Activated CD4-positive, alpha-beta T cell treated with anti-CD3 and anti-CD28 coated beads, Interleukin-2, amount 10 ng/mL, durations not matched to agents 7 days and 5 days (primary cell): ENCODE measurements at places on chromosomes 4 and X. TPM values are rescaled to one million over a fixed set of nuclear protein-coding genes. Genes with fewer than 3 reads are reported as not detected.

Gene C4orf36
- not detected for total RNA-seq

DNA sequence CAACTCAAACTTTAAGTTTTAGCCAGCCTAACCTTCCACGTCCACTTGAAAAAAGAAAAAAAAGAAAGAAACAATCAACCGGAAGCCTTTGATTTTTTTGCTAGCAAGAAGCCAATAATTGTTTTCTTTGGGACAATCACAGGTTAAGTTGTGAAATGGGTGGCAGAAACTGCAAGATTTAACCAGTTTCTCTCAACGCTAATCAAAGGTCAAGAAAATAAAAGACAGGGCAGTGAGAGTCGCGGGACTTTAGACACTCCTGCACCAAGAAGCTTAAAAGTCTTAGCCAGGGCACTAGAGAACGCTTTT, 1.0 kb downstream of the ACSL1 start:
- H3K36me3 ChIP-seq = peaks cover 1% of the 10 kb centered on the region
- peaks cover 47% of the 10 kb centered on the region for H3K4me1 ChIP-seq
- H3K27me3 ChIP-seq = peaks cover 7% of the 10 kb centered on the region
- no peak for DNase-seq
- H3K4me3 ChIP-seq = peak overlapping the region; percentile 88

Gene EDA
- 1.9 TPM for total RNA-seq

- no peak overlapping the region for H3K27ac ChIP-seq
- H3K36me3 ChIP-seq = no peaks in the 10 kb centered on the region
- H3K27me3 ChIP-seq = no peaks in the 10 kb centered on the region
- DNase-seq = no peak
These were observed 852.7 kb upstream of the SLIT2 start for GRCh38 chr4:19399001-19399400.

- H3K36me3 ChIP-seq = no peaks in the 10 kb centered on the region
- no peaks in the 10 kb centered on the region for H3K27me3 ChIP-seq
- no peak for DNase-seq
- H3K4me1 ChIP-seq = no peaks in the 10 kb centered on the region
- no peak overlapping the region for H3K27ac ChIP-seq
These were observed 374.2 kb downstream of the FBXO8 start for GRCh38 chr4:173909294-173909693.

DNA sequence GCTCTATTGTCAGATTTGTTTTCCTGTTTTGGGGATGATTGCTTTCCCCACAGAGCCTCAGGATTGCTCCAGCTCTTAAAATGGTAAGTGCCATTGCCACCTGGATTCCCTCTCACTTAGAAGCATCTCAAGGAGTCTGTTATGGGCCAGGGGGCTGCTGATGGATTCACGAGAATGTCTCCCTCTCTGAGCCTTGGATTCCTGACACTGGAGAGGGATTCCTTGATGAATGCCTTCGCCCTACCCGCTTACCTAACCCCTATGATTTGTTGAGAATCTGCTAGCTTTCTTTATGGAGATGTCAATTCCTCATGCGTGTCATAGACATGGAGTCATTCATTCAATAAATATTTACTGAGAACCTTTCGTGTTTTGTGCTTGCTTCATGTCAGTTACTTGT, 36.9 kb upstream of the TENM3 start:
- H3K4me1 ChIP-seq = no peaks in the 10 kb centered on the region
- H3K27me3 ChIP-seq = no peaks in the 10 kb centered on the region
- H3K4me3 ChIP-seq = no peak overlapping the region
- DNase-seq = no peak
- no peak overlapping the region for H3K27ac ChIP-seq

DNA sequence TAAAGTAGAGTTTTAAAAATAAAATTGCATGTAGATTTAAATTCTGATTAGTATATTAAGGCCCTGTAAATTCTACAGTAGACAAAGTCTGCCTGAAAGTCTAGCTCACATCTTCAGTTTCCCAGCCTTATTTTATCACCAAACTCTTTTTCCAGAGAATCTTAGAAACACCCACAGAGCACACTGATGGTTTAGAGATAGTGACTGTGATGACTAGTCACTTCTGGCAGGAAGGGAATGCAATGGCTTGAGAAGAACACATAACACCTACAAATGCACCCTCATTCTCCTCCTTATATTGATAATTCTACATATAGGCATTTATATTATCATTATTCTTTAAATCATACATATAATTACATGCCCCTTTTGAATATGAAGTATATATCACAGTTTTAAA, 232.9 kb downstream of the ARAP2 start:
- no peak overlapping the region for H3K27ac ChIP-seq
- H3K36me3 ChIP-seq = no peaks in the 10 kb centered on the region
- no peaks in the 10 kb centered on the region for H3K4me1 ChIP-seq
- DNase-seq = no peak

- no peaks in the 10 kb centered on the region for H3K36me3 ChIP-seq
- no peaks in the 10 kb centered on the region for H3K4me1 ChIP-seq
- no peak overlapping the region for H3K27ac ChIP-seq
- no peaks in the 10 kb centered on the region for H3K27me3 ChIP-seq
- no peak overlapping the region for H3K4me3 ChIP-seq
These were observed 673.6 kb upstream of the INTU start for GRCh38 chr4:126959056-126959745.

GRCh38 chrX:16836371-16836770, 33.8 kb downstream of the RBBP7 start:
- H3K27ac ChIP-seq = no peak overlapping the region
- peaks cover 18% of the 10 kb centered on the region for H3K36me3 ChIP-seq
- no peaks in the 10 kb centered on the region for H3K4me1 ChIP-seq
- DNase-seq = no peak
- H3K4me3 ChIP-seq = no peak overlapping the region

Gene TMEM271
- total RNA-seq = not detected

- DNase-seq = no peak
- no peak overlapping the region for H3K27ac ChIP-seq
- H3K4me3 ChIP-seq = no peak overlapping the region
- H3K36me3 ChIP-seq = no peaks in the 10 kb centered on the region
- H3K27me3 ChIP-seq = no peaks in the 10 kb centered on the region
- H3K4me1 ChIP-seq = no peaks in the 10 kb centered on the region
These were observed 405.8 kb upstream of the ADGRL3 start for GRCh38 chr4:60794372-60794771.

DNA sequence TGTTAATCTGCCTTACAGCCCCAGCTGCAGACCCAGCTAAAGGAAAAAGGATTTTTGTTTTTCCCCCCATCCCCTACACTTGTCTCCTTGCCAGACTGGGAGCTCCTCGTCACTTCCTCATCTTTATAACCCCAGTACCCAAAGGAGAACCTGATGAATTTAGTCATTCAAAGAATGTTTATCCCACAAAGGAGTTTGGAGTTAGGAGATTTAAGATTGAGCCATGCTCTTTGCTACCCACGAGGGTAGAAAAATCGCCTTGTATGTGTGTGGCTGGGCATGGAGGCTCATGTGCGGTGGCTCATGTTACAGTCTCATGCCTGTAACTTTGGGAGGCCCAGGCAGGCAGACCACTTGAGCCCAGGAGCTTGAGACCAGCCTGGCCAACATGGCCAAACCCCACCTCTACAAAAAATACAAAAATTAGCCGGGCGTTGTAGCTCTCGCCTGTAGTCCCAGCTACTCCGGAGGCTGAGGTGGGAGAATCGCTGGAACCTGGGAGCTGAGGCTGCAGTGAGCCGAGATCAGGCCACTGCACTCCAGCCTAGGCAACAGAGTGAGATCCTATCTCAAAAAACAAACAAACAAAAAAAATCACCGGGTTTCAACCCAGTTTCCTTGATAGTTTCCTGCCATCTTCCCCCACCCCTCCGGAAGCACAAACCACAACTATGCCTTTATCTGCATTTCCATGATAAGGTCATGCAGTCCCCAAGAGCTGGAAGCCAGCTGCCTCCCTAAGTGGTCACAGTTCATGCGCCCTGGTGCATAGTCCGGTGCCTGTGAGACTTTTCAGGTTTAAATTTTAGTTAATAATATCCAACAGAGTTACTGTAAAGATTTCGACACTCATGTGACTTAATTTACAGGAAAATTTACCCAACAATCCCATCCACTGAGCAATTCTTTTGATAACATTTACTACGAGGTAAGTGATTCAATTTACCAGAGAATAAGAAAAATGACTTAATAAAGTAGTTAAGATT, 1.5 kb downstream of the CFAP97 start:
- no peaks in the 10 kb centered on the region for H3K27me3 ChIP-seq
- H3K4me1 ChIP-seq = peaks cover 38% of the 10 kb centered on the region
- DNase-seq = peak; percentile 66
- H3K27ac ChIP-seq = peak overlapping the region; percentile 98
